GM03348 (cell line): ENCODE measurements at places on chromosomes 13 and 19.

GRCh38 chr19:4503132-4503824 is 15.0 kb downstream of the PLIN4 start:
- DNase-seq = no peak

- DNase-seq = no peak
Measured at GRCh38 chr19:52778811-52779210, 7.8 kb downstream of the ZNF600 start.

DNA sequence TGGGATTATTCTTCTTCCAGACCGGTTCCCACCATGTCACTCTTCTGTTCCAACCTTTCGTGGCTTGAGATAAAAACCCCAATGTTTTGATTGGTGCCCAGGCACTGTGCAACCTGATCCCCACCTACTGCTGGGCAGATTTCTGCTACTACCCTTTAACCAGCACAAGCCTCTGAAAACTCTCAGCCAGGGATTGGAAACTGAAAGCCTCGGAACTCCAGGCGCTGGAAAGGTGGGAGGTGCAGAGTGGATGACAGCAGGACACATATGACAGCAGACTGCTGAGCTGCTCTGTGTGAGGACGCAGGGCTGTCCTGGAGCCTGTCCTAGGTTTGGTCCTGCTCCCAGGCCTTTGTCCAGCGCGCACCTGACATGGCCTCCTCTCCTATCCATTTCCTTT is 68.5 kb upstream of the GTF3A start:
- DNase-seq = no peak

DNA sequence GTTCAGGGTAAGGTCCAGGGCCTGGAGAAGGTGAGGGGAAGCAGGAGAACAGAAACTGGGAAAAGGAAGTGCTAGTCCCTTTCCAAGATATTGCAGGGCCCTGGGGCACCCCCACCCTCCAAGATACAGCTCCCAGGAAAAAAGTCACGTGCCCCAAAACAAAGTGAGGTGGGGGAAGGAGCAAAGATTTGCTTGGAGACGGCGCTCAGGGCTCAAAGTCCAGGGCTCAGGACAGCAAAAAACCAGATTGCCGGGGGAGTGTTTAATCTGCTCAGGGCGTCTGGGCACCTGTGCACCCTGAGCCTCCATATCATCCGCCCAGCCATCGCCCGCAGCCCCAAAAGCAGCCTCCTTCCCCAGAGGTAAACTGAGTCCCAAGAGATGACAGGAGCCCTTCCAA is 6.3 kb downstream of the SMIM24 start:
- DNase-seq = no peak

- DNase-seq = peak; percentile 45
Measured at GRCh38 chr19:11624069-11624463, 26.8 kb downstream of the ZNF627 start.
